ENCODE measurements at places on chromosomes 3 and 15.

- DNase-seq: no peak
These were observed 669.8 kb upstream of the ARPP21 start for GRCh38 chr3:34969513-34969912.

GRCh38 chr3:161230621-161231171 lies 9.6 kb downstream of the NMD3 start:
- DNase-seq: no peak

DNA sequence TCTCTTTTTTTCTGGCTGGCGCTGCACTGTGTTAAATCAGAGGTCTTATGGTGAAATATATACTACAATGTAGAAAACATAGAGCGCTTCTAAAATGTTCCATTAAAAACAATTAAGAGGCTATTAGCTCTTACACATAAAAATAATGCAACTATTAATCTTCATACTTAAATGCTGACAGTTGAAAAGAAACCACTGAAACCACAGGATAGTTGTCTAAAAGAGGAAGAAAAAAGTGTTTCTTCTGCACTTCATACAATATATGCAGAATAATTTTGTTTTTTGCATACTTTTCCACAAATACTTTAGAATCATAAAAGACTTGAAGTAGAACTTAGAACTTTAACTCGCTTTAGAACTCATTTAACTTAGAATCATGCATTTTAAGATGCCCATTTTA lies 170.5 kb downstream of the PYDC2 start:
- no peak for DNase-seq

DNA sequence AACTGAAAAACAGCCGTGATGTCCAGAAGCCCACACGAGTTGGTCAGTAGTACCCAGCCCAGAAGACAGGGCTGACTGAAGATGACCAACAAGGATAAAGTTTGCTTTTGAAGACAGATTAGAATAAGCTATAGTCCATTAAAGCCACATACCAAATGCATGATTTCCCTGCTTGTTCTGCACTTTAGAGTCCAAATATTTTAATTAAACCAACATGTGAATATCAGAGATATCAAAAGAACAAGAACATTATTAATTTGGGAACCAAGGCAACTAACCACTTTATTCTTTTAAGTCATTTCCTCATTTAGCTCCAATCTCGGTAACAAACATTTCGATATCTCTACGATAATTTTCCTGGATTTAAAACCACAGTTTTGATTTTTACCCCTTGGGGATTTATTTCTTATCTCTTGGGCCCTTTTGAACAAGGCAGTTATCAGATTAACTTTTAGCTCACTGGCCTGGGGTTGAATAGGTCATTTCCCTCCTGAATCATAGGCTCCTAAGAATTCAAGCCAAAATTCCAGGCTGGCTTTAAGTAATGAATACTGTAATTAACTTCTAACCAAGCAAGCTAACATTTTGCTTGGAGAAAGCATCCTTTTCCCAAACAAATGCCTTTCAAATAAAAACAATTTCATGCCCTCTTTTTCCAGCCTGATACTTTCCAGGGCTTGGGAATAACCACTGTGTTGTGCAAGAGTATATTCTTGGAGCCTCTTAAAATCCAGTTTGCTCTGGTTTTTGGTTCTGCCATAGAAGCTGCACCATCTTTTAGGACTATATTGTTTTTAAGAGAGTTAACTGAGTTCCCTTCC lies 102.9 kb upstream of the NR2E3 start:
- peak; percentile 85 for DNase-seq

DNA sequence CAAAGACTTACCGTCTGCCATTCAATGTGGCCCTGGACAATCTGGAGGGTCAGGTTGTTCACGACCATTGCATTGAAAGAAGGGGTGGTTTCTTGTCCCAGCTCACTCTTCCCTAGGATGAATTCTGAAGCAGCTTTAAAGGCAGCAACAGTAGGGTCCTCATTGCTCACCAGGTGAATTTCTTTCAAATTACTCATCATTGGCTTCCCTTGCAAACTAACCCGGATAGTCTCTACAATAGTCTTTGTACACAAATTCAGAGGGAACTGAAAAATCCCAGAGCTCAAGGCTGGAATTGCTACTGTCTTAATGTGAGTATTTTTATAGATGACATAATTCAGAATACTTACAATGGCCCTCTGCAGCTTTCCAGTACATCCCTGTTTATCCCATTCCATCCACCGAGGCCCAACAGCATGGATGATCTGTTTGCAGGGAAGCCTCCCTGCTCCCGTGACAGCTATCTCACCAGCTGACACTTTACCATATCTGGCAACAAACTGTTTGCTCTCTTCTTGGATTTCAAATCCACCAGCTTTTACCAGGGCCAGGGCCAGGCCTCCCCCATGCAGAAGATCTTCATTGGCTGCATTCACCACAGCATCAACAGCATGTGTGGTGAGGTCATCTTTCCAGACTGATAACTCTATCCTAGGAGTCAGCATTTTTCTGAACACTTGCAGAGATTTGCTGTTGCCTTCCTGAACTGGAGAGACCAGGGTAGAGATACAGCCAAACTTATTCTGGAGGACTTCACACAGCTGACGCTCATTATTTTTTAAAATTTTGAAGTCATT lies 8.6 kb downstream of the PARP9 start:
- no peak for DNase-seq

- DNase-seq: no peak
These were observed 353 bp downstream of the ATG3 start for GRCh38 chr3:112561484-112561733.
